ENCODE measurements at places on chromosomes 3 and 15.
A peak's percentile ranks its signal among the peaks of the same experiment; 100 is the strongest.

DNA sequence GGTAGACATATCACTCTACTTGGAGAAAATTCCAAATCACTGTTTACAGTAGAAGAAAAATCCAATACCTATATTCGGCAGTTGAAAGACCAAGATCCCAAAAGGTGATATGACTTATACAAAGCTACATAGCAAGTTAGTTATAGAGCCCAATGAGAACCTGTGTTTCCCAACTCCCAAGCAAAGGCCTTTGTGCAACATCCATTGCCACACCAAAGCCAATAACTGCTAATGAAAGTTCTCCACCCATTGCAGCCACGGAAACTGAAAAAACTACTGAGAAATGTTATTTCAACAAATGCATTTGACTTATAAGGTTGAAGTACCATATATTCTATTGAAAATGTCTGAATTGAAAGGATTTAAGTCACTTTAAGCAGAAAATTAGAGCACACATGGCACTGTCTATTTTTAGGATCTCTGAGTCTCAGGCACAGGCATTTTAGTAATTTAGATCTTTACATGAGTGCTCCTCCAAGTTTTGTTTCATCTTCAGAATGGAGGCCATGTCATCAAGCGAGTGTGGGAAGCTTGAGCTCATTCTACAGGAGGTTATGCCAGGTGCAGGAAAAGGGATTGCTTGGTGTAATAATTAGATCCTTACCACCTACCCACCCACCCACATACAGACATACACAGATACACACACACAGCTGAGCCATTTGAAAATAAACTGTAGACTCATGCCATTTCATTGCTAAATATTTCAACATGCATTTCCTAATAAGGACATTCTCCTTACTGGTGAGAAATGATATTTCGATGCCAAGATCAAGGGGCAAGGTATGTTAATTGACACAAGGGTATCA, 19.7 kb upstream of the ANO10 start:
- H3K4me3 ChIP-seq, result no peak overlapping the region
- H3K36me3 ChIP-seq, result peaks cover 5% of the 10 kb centered on the region
- H3K27ac ChIP-seq, result no peak overlapping the region
- DNase-seq, result no peak
- no peaks in the 10 kb centered on the region for H3K27me3 ChIP-seq
- H3K4me1 ChIP-seq, result peaks cover 10% of the 10 kb centered on the region

GRCh38 chr15:88623061-88623460, 1.9 kb downstream of the AEN start:
- H3K4me1 ChIP-seq, result peaks cover 38% of the 10 kb centered on the region
- DNase-seq, result no peak
- no peaks in the 10 kb centered on the region for H3K27me3 ChIP-seq
- H3K36me3 ChIP-seq, result peaks cover 59% of the 10 kb centered on the region
- H3K27ac ChIP-seq, result peak overlapping the region; percentile 91
- peak overlapping the region; percentile 85 for H3K4me3 ChIP-seq

DNA sequence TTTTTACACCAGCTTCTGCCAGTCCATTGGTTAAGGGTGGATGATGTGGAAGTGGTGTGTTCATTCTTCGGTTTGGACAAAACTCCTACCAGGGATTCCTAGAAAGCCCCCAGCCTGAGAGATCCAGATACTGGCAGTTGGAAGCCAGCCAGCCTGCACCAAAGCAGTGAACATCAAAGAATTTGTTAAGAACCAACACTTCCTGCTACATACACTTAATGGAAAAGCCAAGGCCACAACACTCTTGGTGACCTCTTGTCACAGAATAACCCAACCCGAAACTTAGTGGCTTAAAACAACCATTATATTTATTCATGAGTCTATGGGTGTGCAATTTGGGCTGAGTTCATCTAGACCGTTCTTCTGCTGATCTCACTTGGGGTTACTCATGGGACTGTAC, 42.9 kb upstream of the ADAMTS9 start:
- peaks cover 13% of the 10 kb centered on the region for H3K4me1 ChIP-seq
- H3K27ac ChIP-seq, result no peak overlapping the region

GRCh38 chr3:152222327-152222726, 46.4 kb upstream of the MBNL1 start:
- H3K36me3 ChIP-seq, result no peaks in the 10 kb centered on the region
- DNase-seq, result no peak
- no peak overlapping the region for H3K27ac ChIP-seq

DNA sequence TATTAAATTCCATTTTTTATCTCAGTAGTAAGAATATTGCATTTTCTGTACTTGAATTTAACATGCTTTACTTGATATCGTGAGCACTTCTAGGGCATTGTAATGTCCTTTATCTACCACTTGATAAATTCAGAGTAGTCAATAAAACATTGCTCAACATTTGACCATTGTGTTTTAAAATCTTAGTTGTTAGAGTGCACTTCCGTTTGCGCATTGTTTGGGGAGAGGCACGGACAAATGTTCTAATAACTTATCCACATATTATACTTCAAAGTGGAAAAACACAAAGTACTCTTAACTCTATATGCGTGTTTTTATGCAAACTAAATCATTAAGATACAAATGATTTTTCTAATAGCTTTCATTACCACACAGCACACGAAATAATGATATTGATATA, 419 bp downstream of the FAM227B start:
- no peaks in the 10 kb centered on the region for H3K27me3 ChIP-seq
- H3K4me1 ChIP-seq, result peaks cover 16% of the 10 kb centered on the region
- DNase-seq, result no peak
- peak overlapping the region; percentile 90 for H3K4me3 ChIP-seq
- peak overlapping the region; percentile 94 for H3K27ac ChIP-seq
- peaks cover 16% of the 10 kb centered on the region for H3K36me3 ChIP-seq

DNA sequence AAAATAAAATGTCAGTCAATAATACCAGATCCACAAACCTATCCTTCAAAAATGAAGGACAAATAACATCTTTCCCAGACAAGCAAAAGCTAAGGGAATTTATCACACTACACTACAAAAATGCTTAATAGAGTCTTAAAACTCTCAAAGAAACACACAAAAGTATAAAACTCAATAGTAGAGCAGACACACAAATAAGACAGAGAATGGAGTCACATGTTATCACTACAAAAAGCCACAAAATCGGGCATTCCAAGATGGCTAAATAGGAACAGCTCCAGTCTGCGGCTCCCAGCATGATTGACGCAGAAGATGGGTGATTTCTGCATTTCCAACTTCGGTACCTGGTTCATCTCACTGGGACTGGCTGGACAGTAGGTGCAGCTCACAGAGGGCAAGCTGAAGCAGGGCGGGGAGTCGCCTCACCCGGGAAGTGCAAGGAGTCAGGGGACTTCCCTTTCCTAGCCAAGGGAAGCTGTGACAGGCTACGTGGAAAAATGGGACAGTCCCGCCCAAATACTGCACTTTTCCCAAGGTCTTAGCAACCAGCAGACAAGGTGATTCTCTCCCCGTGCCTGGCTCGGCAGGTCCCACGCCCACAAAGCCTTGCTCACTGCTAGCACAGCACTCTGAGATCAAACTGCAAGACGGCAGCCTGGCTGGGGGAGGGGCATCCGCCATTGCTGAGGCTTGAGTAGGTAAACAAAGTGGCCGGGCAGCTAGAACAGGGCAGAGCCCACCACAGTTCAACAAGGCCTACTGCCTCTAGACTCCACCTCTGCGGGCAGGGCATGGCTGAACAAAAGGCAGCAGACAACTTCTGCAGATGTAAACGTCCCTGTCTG, 46.3 kb downstream of the SENP7 start:
- no peaks in the 10 kb centered on the region for H3K27me3 ChIP-seq
- H3K4me1 ChIP-seq, result no peaks in the 10 kb centered on the region
- no peak overlapping the region for H3K27ac ChIP-seq
- peak overlapping the region; percentile 68 for H3K4me3 ChIP-seq
- peaks cover 7% of the 10 kb centered on the region for H3K36me3 ChIP-seq

DNA sequence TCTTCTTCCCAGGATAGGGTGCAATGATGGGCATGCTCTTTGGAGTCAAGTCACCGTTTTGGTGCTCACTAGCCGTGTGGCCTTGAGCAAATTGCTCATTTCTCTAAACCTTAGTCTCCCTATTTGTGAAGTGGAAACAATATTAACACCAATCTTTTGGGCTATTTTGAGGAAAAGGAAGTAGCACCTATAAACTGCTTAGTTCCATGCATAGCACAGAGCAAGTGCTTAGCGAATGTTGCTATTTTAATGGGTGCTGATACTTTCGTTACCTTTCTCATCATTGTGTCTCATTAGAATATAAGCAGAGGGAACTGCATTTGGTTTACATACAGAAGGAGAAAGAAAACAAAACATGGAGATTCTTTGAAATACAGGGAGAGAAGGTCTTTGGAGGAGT, 66.1 kb downstream of the BOC start:
- no peak overlapping the region for H3K27ac ChIP-seq
- peaks cover 5% of the 10 kb centered on the region for H3K27me3 ChIP-seq
- peaks cover 17% of the 10 kb centered on the region for H3K4me1 ChIP-seq
- H3K4me3 ChIP-seq, result no peak overlapping the region
- DNase-seq, result no peak
